GM04504 (cell line): ENCODE measurements at places on chromosomes 5 and 9.
A peak's percentile ranks its signal among the peaks of the same experiment; 100 is the strongest.

- no peak for DNase-seq
Measured at GRCh38 chr5:129804705-129805104, 56.8 kb downstream of the MINAR2 start.

DNA sequence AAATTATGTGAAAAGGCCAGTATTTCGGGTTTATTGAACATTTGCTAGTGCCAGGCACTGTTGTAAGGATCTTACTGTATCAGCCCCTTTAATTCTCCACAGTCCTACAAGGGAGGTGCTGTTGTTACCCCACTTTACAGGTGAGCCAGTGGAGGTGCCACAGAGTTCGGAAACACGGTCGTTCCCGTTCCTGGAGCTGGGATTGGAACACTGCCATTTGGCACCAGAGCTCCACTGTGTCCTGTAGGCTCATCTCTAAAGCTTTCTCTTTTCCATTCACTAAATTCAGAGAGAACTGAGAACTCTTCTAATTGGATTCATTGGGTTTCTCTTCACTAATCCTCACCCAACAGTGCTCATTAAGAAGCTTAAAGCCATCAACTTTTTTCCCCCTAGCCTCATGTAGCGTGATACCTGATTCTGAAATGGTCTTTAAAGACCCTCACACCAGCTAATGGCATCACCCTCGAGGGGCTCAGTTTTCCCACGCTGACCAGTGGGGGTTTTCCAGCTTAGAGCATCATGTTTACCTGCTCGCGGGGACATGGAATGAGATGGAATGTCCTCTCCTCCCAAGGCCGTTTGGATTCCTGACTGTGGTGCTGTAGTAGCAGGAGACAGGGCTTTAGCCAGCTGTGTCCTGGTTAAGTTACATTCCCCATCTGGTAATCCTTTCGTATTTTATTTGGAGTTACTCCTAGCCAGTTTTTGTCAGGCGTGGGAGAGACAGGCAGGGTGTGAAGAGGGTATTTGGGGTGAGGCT lies 5.8 kb downstream of the ERGIC1 start:
- no peak for DNase-seq

GRCh38 chr5:151469992-151470391 lies 22.6 kb downstream of the SLC36A1 start:
- DNase-seq, result no peak

DNA sequence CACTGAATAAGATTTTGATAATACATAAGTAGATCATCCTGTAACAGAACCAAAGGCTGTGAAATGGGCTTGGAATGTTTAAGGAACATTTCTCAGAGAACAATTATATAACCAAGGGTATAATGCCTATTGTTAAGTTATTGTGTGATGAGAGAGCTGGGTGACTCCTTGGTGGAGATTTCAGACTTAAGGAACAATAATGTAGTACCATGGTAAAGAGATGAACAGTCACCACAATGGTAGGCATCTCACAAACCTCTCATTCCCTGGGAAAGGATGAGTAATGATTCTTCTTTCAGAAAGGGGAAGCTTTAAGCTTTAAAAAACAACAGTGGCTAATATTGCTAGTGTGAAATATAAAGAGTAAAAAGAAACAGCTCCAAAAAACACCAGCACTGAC lies 147.4 kb downstream of the TRIM36 start:
- no peak for DNase-seq

DNA sequence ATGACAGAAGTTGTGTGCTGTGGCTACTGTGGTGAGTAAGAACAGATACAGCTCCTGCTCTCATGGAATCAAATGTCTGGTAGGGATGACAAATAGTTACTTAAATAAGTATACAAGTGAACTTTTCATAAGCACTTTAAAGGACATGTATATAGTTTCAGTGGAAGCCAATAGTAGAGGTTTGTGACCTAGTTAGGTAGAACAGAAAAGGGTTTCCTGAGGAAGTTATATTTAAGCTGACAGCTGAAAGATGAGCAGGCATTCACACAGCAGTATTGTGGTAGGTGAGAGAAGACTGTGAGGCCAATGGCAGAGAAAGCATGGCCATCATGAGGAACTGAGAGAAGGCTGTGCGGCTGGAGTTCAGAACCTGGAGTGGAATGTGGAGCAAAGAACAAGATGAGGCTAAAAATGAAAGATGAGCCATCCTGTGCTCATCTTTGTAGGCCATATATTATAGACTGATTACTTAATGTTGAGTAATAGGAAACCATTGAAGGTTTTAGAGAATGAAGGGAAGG lies 15.4 kb downstream of the FAM174A start:
- DNase-seq, result peak; percentile 6

GRCh38 chr5:100584889-100585288 lies 49.7 kb downstream of the FAM174A start:
- DNase-seq, result no peak

DNA sequence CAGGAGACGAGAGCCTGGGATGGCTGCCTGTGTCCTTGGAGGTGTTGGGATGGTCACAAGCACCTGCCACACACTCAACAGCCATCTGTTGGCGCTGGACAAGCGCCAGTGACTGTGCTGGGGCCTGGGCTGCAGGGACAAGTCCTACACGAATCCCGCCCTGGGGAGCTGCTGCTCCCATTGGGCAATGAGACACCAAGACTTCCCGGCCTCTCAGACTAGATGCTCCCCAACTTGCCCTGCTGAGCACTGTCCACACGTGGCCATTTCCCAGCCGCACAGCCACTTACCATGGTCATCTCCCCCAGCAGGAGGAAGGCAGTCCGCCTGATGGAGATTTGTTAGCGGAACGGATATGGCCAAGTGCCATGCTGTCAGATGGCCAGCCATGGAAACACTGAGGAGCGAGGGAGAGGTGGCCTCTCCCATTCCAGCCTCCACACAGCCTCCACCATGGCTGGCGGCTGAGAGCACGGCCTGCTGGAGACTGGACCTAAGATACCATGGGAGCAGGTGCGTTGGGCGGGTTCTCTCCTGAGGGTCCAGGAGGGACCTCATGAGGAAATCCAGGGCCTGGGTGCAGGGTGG lies 43.9 kb downstream of the PRRT1B start:
- DNase-seq, result no peak

DNA sequence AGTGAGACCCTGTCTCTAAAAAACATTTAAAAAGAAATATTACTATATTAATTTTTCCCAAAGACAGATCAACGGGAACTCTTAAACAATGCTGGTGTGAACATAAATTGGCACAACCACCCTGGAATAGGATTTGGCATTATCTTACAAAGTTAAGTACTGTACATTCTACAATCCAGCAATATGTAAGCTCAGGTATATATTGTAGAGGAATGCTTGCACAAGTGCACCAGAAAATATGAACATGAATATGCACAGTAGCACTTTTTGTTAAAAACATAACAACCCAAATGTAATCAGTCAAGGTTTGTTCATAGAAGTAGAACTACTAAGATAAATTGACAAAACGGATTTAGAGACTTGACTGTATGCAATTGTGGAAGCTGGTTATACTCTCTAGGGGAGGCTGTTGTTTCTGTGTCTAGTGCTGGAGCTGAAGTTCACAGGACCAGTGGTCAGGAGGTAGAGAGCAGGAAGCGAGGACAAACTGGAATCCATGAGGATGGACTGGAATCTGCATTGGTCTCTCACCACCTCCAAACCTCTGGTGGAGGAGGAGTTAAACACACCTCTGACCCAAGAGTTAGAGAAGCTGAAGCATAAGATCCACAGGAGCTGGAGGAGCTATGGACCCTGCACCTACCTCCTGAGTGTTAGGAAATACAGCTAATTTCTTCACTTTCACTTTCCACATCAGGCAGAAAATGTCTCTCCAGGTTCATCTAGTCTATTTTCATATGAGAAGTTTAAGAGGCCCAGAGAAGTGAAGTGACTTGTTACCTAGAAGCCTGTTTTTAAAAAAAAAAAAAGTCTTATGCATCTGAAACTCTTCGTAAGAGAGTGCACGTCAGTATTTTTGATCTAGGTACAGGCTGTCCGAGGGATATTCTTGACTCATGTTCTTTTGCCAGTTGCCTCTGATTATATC lies 20.3 kb upstream of the RIC1 start:
- DNase-seq, result no peak

DNA sequence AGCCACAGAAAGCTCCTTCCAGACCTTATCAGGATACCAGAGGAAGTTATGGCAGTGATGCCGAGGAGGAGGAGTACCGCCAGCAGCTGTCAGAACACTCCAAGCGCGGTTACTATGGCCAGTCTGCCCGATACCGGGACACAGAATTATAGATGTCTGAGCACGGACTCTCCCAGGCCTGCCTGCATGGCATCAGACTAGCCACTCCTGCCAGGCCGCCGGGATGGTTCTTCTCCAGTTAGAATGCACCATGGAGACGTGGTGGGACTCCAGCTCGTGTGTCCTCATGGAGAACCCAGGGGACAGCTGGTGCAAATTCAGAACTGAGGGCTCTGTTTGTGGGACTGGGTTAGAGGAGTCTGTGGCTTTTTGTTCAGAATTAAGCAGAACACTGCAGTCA lies 70.8 kb upstream of the ENTREP1 start:
- no peak for DNase-seq

GRCh38 chr5:558326-558725 lies 34.1 kb upstream of the SLC9A3 start:
- DNase-seq, result no peak

- no peak for DNase-seq
Measured at GRCh38 chr5:117299936-117300328, 725.3 kb upstream of the SEMA6A start.

- no peak for DNase-seq
Measured at GRCh38 chr5:157072508-157072907, 13.6 kb upstream of the HAVCR1 start.

DNA sequence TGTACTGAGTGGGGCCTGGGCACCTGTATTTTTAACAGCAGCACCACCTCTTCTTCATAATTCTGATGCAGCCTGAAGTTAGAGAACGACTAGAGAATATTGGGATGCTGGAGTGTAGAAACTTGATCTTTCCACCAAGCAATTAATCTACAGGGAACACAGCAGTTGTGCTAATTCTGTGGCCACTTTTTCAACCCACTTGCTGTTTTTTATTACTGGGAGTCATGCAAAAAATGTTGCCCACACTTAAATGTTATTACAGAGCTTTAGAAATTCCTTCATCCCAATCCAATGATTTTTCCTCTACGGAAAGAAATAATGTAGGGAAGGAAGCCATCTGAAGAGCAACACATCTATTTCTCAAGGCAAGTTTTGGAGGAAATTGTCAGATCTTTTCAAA lies 190.9 kb upstream of the TUT7 start:
- no peak for DNase-seq
